Brain (organoid and tissue), 16 donors: ENCODE measurements at places on chromosomes 1 and 21. TPM values are rescaled to one million over a fixed set of nuclear protein-coding genes. Genes with fewer than 3 reads are reported as not detected.

Gene GJA9
- polyA plus RNA-seq: not detected

Gene ARMH1
- polyA plus RNA-seq: 5.2 TPM

Gene FNBP1L
- polyA plus RNA-seq: 42.0 TPM

Gene CACHD1
- polyA plus RNA-seq: 6.4 TPM

Gene KCNK2
- 1.3 TPM for polyA plus RNA-seq

Gene RHOU
- 18.4 TPM for polyA plus RNA-seq

Gene ITLN1
- polyA plus RNA-seq: not detected

Gene ACBD6
- polyA plus RNA-seq: 57.0 TPM

Gene HSD11B1
- 5.9 TPM for polyA plus RNA-seq

Gene CFAP74
- polyA plus RNA-seq: 0.93 TPM

Gene ABCD3
- polyA plus RNA-seq: 8.9 TPM

Gene TOR3A
- 23.4 TPM for polyA plus RNA-seq

Gene ETV3L
- not detected for polyA plus RNA-seq

Gene CRNN
- not detected for polyA plus RNA-seq

Gene TBX15
- 9.0 TPM for polyA plus RNA-seq

Gene NUP210L
- 0.27 TPM for polyA plus RNA-seq

Gene ATG4C
- 8.4 TPM for polyA plus RNA-seq

Gene PROX1
- 27.9 TPM for polyA plus RNA-seq

Gene APOBEC4
- not detected for polyA plus RNA-seq

Gene RFX5
- 33.7 TPM for polyA plus RNA-seq

Gene PKNOX1
- polyA plus RNA-seq: 17.8 TPM

Gene KAZN
- polyA plus RNA-seq: 19.0 TPM

Gene FALEC
- not detected for polyA plus RNA-seq

Gene DPT
- not detected for polyA plus RNA-seq

Gene FOXO6
- 8.1 TPM for polyA plus RNA-seq

Gene AKR7A3
- 1.1 TPM for polyA plus RNA-seq

Gene C1orf210
- polyA plus RNA-seq: 1.7 TPM

Gene RAB25
- 113 TPM for polyA plus RNA-seq

Gene DEPDC1
- polyA plus RNA-seq: 2.3 TPM

Gene FAM43B
- 3.3 TPM for polyA plus RNA-seq

Gene CD52
- 3.6 TPM for polyA plus RNA-seq

Gene NPHS2
- polyA plus RNA-seq: not detected

Gene BSND
- polyA plus RNA-seq: 0.08 TPM

Gene CHIT1
- 0.49 TPM for polyA plus RNA-seq

Gene TMPRSS3
- polyA plus RNA-seq: 139 TPM

Gene BGLAP
- polyA plus RNA-seq: 2.9 TPM

Gene ALPL
- polyA plus RNA-seq: 13.8 TPM

Gene SPRR1B
- not detected for polyA plus RNA-seq

Gene LORICRIN
- polyA plus RNA-seq: not detected

Gene ATP6V0B
- 273 TPM for polyA plus RNA-seq

Gene TMEM125
- polyA plus RNA-seq: 16.4 TPM

Gene FAM72A
- 10.6 TPM for polyA plus RNA-seq
